A549 treated with GW870086 at 1 μM for 4 hours (cell line): ENCODE measurements at places on chromosomes 12 and 14. TPM values are rescaled to one million over a fixed set of nuclear protein-coding genes. Genes with fewer than 3 reads are reported as not detected.

The SERPINA5 gene
- total RNA-seq = 0.14 to 0.29 TPM (median 0.17 TPM) in 4 of 5 replicates, not detected in the other

The LBHD2 gene
- total RNA-seq = not detected in 5 replicates

The FAM90A1 gene
- total RNA-seq = 0.10 to 0.11 TPM (median 0.10 TPM) in 3 of 5 replicates, not detected in the others

The SPTLC2 gene
- 29.4 to 35.3 TPM (median 32.6 TPM) in 5 replicates for total RNA-seq

The GLT1D1 gene
- not detected in 5 replicates for total RNA-seq

The DEPDC4 gene
- total RNA-seq = 1.3 to 2.0 TPM (median 1.5 TPM) in 5 replicates
